GM13977 (cell line): ENCODE measurements at places on chromosomes 5 and 9.

GRCh38 chr5:177351392-177352329, at the start of gene LMAN2:
Gene LMAN2 (minus strand): TSS chr5:177351668. CDS start chr5:177351647, 21 bp downstream.
- peak; percentile 94 for DNase-seq

DNA sequence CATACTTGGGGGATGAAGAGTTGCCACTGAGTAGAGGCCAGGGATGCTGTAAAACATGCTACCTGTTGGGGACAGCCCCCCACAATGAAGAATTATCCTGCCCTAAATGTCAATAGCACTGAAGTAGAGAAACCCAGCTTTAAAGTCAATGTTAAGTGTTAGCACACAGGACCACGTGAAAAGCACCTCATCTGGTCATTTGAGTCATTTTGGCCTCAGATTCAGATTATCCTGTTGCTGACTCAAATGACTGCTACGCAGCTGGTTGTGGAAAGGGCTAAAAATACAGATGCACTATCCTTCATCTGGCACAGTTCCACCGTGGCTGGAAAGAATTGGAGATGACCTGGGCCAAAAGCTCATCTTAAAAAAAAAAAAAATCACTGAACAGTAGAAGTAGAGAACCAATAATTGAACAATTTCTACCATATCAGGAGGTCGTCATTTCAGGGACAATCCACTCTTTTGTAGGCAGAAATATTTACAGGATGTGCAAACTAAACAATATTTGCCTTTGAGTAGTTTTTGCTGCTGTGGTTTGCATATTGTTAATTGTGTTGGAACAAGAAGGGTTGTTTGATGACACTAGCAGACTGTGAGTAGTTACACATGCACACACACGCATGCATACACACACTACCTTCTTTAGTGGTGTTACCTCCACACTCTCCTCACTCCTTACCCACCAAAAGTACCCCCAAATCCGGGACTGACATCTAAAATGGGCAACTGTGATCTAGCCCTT, 195.3 kb upstream of the KLF9 start:
- DNase-seq: no peak

DNA sequence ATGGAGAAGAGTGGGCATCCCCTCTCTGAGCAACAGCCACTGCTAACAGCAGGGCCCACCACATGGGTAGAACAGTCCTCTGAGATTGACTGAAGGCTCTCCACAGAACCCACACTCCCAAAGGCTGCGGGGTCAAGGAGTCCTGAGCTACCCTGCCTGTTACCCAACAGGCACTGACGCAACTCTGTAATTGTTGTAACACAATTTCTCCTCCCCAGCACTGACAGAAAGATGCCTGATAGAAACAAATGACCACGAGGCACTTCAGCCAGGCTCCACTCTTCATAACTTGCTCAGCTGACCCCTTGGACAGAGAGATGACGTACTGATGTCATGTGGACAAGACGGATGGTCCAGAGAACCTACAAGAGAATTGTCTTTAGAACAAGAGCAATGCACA, 220.7 kb downstream of the SPOCK1 start:
- no peak for DNase-seq

DNA sequence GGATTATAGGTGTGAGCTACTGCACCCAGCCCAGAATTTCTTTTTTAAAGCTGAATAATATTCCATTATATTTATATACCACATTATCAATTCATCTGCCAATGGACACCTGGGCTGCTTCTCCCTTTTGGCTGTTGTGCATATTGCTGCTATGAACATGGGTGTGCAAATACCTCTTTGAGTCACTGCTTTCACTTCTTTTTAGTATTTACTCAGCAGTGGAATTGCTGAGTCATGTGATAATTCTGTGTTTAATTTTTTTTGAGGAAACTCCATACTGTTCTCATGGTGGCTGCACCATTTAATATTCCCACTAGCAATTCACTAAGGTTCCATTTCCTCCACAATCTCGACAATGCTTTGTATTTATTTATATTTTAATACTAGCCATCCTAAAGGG, 36.1 kb upstream of the KIF4B start:
- DNase-seq: no peak

DNA sequence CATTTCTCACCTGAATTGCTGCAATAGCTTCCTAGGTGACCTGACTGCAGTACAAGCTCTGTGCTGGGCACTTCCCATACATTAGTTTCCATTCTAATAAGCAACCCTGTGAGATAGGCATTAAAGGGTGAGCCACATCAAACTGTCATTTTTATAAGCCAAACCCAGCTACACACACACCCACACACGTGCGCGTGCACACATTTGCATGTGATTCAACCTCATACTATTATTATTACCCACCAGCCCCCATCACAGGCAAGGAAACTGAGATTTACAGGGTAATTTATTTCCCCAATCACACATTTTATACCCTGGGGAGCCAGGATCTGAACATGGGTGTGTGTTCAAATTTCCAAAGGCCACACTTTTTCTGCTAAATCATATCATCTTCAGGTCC, 93.6 kb downstream of the TTLL11 start:
- no peak for DNase-seq

GRCh38 chr9:96721731-96722429, 56.0 kb downstream of the ZNF510 start:
- no peak for DNase-seq

GRCh38 chr5:6636293-6636692, 3.1 kb downstream of the SRD5A1 start:
- no peak for DNase-seq

DNA sequence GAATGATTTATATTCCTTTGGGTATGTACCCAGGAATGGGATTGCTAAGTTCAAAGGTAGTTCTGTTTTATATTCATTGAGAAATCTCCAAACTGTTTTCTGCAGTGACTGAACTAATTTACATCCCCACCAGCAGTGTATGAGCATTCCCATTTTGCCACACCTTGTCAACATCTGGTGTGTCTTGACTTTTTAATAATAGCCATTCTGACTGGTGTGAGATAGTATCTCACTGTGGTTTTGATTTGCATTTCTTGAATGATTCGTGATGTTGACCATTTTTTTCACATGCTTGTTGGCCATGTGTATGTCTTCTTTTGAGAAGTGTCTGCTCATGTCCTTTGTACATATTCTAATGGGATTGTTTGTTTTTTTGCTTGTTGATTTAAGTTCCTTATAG, 421.5 kb downstream of the KIAA0825 start:
- no peak for DNase-seq

GRCh38 chr5:142386137-142387023, 61.6 kb upstream of the SPRY4 start:
- no peak for DNase-seq

- DNase-seq: peak; percentile 43
Observed at GRCh38 chr5:144203750-144204596, 33.3 kb downstream of the KCTD16 start.

DNA sequence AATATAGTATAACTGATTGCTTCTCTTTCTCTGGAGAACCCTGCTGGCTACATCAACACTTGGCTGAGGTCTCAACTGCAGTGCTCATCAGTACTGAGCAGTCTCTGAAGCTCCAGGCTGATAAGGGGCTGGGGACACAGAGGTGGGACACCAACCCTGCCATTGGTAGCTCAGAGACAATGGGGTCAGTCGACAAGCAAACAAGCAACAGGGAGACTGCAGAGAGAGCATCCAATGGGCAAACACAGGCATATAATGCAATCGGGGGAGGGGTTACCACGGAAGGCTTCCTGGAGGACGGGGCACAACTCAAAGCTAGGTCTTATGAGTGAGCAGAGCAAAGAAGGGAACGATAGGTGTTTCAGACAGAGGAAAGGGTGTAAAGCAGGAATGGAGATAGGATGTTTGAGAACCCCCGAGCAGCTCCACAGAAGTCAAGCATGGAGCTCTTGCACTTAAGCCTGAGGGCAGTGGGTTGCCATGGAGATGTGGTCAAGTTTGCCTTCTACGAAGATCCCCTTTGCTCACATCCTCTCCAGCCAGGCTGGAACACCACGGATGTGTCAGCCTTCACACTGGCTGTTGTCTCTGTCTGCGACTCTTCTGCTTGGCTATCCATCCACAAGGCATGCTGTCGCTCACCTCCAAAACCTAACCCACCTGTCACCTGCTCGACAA, 21.5 kb upstream of the AKNA start:
- peak; percentile 39 for DNase-seq

GRCh38 chr5:168168978-168169698, 122.3 kb upstream of the WWC1 start:
- DNase-seq: no peak

DNA sequence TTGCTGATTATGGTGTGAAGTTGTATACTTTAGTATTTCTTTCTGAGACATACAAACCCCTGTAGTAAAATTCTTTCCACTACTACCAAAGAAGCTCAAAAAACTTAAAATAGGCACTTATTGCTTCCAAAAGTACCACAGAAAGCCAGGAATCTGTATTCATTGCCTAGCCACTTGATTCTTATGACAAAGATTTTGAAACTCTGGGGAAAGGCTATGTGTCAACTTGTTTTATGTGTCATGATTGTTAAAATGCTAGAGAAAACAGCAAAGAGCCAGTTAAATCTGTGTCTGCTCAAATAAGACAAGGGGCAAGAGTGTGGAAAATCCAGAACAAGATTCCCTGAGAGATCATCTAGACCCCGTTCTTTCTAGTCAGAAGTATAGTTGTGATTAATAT, 6.0 kb downstream of the KIF2A start:
- DNase-seq: no peak

DNA sequence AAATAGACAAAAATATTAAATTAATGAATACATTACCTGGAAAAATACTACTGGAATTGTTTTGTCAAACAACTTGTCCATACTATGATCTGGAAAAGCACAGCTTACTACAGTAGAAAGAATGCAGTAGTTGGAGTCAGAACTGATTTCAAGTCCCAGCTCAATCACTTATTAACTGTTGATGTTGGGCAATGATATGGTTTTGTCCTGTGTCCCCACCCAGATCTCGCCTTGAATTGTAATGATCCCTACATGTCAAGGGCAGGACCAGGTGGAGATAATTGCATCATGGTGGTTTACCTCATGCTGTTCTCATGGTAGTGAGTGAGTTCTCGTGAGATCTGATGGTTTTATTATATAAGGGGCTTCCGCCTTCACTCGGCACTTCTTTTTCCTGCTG, 247.5 kb downstream of the CD180 start:
- DNase-seq: no peak
